Gastroesophageal sphincter (tissue), 4 donors: ENCODE measurements at places on chromosomes 3 and 15. TPM values are rescaled to one million over a fixed set of nuclear protein-coding genes. Genes with fewer than 3 reads are reported as not detected.

DNA sequence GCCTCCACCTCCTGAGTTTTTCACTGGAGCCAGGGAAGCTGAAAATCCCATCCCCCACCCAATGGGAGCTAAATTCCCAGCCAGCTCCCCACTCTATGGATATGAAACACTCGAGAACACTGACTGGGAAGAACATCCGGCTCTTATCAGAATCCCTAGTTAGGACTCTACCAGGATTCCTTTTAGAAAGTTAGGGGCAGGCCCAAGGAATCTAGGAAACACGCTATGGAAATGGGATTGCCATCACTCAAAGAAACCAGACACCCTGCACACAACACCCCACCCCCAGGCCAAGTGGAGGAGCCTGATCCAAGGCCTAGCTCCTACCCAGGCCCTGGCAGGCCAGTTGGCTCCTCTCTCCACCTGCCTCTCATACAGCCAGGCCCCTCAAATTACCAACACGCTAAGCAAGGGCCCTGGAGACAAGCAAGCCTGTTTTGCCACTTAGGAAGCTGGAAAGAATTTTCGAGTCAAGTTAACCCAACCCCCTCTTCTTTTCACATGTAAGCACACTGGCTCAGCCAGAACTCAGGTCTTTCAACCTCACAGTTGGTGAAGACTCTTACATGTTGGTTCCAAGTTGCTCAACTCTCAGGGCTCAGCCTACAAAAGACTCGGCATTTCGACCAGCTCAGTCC lies 75.5 kb downstream of the RBPMS2 start:
- peak overlapping the region; percentile 85 for H3K27ac ChIP-seq
- no peaks in the 10 kb centered on the region for H3K36me3 ChIP-seq
- peaks cover 62% of the 10 kb centered on the region for H3K4me1 ChIP-seq
- peak; percentile 28 for ATAC-seq

- no peaks in the 10 kb centered on the region for H3K27me3 ChIP-seq
- H3K4me3 ChIP-seq = no peak overlapping the region
- no peak for ATAC-seq
- H3K36me3 ChIP-seq = no peaks in the 10 kb centered on the region
Observed at GRCh38 chr3:87624860-87625259, 348.5 kb upstream of the POU1F1 start.

- no peaks in the 10 kb centered on the region for H3K27me3 ChIP-seq
- no peak overlapping the region for H3K4me3 ChIP-seq
- H3K27ac ChIP-seq = no peak overlapping the region
- no peaks in the 10 kb centered on the region for H3K4me1 ChIP-seq
Observed at GRCh38 chr3:64805248-64805647, 117.4 kb upstream of the ADAMTS9 start.

GRCh38 chr3:170372190-170372879 lies 14.8 kb downstream of the SKIL start:
- H3K4me1 ChIP-seq = peaks cover 5% of the 10 kb centered on the region
- no peak overlapping the region for H3K27ac ChIP-seq
- ATAC-seq = no peak
- H3K36me3 ChIP-seq = no peaks in the 10 kb centered on the region

GRCh38 chr3:8607234-8608040 lies 37.2 kb downstream of the SSUH2 start:
- H3K4me3 ChIP-seq = no peak overlapping the region
- H3K27me3 ChIP-seq = peaks cover 5% of the 10 kb centered on the region
- H3K36me3 ChIP-seq = no peaks in the 10 kb centered on the region

DNA sequence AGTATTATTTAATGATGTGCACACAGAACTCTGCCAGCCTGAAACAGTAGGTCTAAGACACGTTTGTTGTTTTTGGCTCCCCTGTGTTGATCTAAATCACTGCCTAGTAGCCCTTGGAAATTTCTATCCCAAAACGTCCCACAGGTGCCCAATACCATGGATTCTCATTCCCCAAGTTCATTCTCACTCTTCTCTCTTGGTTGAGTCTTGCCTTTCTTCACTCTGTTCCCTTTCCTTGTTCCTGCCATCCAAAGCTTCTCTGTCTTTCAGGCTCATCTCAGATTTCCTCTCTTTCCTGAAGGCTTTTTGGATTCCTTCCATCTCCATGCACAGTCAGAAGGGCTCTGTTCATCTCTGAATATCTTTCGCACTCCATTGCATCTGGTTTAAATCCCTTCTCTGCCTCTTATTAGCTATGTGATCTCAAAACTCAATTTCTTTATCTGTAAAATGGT lies 54.2 kb downstream of the PPARG start:
- no peaks in the 10 kb centered on the region for H3K36me3 ChIP-seq
- H3K4me1 ChIP-seq = no peaks in the 10 kb centered on the region
- H3K27me3 ChIP-seq = peaks cover 15% of the 10 kb centered on the region

DNA sequence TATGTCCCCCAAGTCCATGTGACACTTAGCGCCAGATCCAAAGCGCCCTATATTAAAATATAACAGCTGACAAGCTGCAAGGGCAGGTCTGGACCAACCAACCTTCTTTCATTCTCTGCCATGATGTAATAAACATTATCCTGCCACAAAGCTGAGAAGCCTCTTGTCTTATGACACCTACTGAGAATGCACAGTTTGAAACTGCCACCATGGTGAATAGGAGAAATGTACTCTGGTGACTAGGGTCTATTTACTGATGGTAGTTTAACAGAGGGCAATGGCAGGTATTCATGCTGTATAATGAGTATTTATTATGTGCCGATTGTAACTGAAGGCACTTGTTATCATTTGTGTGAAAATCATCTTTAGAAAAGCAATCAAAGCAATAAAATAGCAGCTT lies 634.0 kb downstream of the OTOL1 start:
- no peak overlapping the region for H3K27ac ChIP-seq
- H3K4me3 ChIP-seq = no peak overlapping the region
- no peaks in the 10 kb centered on the region for H3K4me1 ChIP-seq
- no peaks in the 10 kb centered on the region for H3K36me3 ChIP-seq

DNA sequence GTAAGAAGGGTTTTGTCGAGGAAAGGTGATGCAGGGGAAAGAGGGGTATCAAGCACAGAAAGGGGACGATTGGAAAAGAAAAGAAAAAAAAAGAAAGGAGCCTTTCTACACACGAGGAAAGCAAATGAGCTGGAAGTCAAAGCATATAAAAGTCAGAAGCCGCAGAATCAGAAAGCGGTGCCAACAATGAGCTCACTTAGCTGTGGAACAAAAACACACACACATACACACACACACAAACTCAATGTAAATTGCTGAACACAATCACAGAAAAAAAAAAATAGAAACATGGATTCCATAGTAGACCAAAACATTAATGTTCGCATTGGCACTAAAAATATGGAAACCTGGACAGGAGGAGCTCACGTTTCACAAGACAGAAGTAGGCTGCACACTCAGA lies 63.4 kb upstream of the FEZF2 start:
- H3K27me3 ChIP-seq = no peaks in the 10 kb centered on the region
- no peak overlapping the region for H3K27ac ChIP-seq
- no peaks in the 10 kb centered on the region for H3K36me3 ChIP-seq
- H3K4me3 ChIP-seq = no peak overlapping the region

DNA sequence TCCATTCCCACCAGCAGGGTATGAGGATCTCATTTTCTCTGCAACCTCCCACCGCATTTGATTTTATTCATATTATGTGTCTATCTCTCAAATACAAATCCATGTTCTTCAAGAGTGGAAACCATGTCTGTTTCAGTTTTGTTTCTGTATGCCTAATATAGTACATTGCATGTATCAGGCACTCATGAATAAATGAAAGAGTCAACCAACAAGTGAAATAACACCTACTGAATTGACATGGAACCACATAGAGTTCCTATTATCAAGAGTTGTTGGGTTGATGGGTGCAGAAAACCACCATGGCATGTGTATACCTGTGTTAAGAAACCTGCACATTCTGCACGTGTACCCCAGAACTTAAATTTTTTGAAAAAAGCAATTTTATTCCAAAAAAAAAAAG lies 466.8 kb downstream of the LPP start:
- H3K36me3 ChIP-seq = no peaks in the 10 kb centered on the region
- H3K4me1 ChIP-seq = peaks cover 17% of the 10 kb centered on the region
- no peaks in the 10 kb centered on the region for H3K27me3 ChIP-seq
- H3K4me3 ChIP-seq = no peak overlapping the region
- H3K27ac ChIP-seq = no peak overlapping the region

- H3K36me3 ChIP-seq = no peaks in the 10 kb centered on the region
- no peak overlapping the region for H3K27ac ChIP-seq
- H3K27me3 ChIP-seq = peaks cover 18% of the 10 kb centered on the region
- H3K4me3 ChIP-seq = no peak overlapping the region
Observed at GRCh38 chr15:29611057-29611456, 211.2 kb downstream of the TJP1 start.

CORO2B gene
- 9.1 TPM for total RNA-seq

DAG1 gene
- total RNA-seq = 134 TPM

TMEM212 gene
- total RNA-seq = not detected

PLSCR5 gene
- total RNA-seq = not detected

NR2E3 gene
- not detected for total RNA-seq
